ENCODE measurements at places on chromosomes 11 and 22.

DNA sequence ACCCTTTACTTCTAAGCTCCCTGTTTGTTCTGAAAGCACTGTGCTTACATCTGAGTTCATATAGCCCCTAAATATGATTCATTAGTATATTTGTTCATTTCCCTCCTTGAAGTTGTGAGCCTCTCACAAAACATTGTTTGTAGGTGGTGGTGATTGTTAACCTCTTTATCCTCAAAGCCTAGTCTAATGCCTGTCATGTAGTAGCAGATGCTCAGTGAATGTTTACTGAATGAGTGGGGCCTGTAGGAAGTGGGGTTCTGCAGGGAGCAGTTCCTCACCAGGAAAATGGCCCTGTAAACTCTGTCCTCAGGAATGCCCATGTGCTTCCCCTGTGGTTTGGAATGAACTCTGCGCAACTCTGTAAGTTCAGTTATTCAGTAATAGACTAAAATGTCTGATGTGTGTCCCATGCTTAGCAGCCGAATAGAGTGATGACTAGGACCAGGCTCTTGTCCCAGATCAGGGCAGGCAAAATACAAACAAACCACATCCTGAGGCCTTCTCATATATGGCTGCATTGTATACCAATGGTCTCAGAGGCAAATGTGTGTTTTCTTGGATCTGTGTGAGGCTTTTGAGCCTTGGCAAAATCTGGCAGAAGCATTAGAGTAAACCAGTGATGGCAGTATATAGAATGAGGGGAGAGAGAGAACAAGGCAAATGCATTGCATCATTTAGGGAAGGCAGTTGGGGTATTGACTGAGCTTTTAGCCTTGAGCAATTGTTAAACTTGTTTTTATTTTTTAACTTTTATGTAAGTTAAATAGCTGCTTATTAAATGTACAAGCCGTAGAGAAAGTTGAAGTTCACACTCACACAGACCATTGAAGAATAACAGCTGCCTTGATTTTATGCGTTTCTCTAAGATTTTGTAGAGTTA lies 91.4 kb upstream of the BIRC3 start:
- no peak for DNase-seq

- DNase-seq = no peak
Observed at GRCh38 chr22:30557243-30557642, 10.7 kb upstream of the SEC14L6 start.

- DNase-seq = no peak
Observed at GRCh38 chr22:32877196-32877595, 75.7 kb downstream of the TIMP3 start.

DNA sequence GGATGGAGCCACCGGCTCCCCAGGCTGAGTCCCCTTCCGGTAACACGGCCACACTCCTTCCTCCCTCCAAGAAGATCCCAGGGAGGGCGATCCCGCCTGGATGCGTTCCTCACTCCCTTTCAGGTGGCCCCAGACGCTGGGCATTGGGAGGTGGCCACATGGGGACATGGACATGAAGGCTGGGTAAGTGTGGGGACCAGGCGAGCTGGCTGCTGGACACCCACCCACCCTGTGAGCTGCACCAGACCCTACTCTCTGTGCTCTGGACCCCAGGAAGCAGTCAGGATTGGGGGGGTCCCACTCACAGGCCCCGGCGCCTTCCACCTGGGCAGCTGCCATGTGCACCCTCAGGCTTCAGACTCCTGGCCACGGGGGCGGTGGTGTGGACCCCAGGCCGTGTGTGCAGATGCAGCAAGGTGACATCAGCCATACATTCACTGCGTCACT lies 932.8 kb downstream of the BRD1 start:
- DNase-seq = no peak

DNA sequence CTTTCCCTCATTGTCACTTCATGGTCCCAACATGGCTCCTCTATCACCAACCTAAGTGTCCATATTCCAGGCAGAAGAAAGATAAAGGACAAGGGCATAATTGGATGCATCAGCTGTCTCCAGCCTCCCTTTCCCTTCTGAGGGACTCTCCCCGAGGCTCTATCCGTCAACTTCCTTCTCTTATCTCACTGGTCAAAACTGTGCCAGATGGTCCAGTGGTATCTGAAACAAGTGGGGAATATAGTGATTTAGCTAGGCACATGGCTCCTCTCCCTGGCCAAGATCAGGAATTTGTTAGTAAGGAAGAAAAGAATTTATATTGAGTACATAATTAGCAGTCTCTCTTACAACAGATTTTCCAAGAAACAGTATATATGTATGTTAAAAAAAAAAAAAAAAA lies 12.6 kb upstream of the SPON1 start:
- DNase-seq = no peak

DNA sequence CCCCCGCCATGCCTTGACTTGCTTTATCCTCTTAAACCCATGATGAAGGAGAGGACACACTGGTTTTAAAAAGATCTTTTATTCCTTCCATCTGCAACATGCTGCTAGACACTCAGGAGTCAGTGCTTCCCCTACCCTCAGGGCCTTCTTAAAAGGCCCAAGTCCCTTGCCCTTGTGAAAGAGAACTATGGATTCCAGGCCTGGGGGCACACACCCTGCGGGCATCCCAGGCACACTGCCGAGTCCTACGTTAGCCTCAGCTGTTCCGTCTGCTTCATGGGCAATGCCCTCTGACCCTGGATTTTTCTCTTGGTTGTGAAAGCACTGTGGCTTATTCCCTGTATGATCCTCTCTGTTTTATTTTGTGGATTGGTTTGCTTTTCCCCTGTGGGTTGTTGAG lies 35.1 kb upstream of the RAB1B start:
- DNase-seq = no peak

- DNase-seq = peak; percentile 67
Observed at GRCh38 chr22:38881464-38881871, 9.5 kb upstream of the CBX6 start.

DNA sequence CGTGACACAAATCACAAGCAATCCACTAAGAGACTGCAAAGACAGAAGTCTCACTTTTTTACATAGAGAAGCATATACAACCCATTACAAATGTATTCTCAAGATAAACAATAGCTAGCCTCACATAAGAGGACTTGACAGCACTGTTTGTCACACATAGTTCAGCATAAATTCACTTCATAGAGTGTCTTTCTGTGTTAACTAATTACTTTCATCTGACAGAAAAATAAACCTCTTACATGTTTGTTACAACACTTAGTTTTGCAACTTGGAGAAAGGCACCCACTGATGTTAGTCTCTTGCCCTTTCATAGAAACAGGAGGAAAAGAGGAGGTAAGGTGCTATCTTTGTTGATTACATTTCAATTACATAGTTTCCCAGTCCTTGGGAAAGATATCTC lies 2221.9 kb upstream of the RAG2 start:
- DNase-seq = no peak

- DNase-seq = no peak
Observed at GRCh38 chr11:37504921-37505320, 906.9 kb upstream of the RAG2 start.

- DNase-seq = no peak
Observed at GRCh38 chr11:76676636-76677457, 6.3 kb upstream of the LRRC32 start.

GRCh38 chr22:21866833-21867527 lies 465 bp downstream of the MAPK1 start:
- DNase-seq = no peak

DNA sequence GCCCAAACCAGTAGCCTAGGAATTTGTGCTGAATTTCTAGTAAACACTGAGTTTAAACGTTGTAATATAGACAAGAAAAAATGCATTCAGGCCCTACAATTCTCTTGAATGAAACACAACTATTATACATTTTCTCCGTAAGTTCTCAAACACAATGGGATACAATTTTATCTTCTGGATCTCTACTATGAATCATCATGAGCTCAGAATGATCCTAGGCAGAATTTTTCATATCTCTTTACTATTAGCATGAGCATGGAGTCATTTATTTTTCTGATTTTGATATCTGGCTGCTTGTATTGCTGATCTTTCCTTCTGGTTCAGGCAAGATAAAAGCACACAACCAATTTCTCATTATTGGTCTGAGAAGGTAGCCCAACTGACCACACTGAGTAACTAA lies 1123.4 kb upstream of the RAG2 start:
- DNase-seq = no peak

DNA sequence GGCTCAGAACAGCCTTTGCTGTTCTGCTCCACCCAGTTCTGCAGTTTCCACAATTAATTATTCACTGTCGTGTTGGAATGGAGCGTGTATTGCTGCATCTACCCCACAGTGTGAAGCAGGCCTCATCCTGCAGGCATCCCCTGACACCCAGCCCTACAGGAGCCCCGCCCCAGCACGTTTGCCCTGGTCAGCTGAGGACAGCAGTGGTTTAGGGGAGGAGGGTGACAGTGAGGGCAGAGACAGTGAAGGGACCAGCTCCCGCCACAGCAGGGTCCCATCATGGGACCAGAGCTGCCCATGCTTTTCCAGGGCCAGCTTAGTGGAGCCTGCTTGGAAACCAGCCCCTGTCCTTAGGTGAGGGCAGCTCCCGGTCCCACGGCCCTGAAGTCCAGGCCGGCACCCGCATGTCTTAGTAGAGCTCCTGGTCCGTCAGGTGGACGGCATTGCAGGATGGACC lies 273.0 kb downstream of the TBC1D22A start:
- no peak for DNase-seq

DNA sequence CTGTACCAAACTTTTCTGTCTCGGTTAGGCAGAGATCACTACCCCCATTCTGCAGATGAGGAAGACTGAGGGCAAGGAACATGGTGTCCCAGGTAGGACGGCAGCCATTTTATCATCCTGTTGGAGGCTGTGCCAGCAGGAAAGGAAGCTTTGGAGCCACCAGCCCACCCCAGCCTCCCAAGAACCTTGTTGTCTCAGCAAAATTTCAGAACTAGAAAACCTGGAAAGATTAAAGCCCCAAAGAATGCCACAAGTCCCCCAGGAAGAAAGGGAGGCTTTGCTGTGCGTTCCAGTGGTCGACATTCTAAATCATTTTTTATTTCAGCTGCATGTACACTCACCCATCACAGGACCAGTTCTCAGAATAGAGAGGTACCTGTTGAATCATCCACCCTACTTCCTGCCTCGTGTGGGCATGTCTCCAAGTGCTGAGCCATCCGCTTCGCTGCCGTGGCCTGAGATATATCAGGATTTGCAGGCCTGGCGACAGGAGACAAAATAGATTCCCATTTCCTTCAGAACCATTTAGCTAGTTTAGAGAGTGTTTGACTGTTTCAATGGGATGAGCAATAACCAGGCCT lies 13.0 kb upstream of the EIF3D start:
- DNase-seq = no peak

DNA sequence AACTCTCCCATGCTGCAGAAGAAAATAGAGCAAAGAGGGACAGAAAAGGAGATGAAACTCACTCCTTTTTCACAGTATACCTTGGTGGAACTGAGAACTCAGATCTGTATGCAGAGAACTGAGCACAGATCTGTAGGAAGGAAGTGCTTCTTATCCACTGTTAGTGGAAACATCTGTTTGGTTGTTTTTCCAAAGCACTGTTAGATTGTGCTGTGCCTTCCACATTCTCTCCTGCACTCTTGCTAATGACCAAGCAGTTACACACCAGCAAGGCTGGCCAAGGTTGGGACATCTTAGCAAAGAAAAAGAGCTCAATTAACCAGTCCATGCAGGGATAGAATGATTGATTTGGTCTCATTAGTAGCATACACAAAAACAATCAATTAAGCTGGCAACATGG lies 20.1 kb upstream of the SIK2 start:
- no peak for DNase-seq

DNA sequence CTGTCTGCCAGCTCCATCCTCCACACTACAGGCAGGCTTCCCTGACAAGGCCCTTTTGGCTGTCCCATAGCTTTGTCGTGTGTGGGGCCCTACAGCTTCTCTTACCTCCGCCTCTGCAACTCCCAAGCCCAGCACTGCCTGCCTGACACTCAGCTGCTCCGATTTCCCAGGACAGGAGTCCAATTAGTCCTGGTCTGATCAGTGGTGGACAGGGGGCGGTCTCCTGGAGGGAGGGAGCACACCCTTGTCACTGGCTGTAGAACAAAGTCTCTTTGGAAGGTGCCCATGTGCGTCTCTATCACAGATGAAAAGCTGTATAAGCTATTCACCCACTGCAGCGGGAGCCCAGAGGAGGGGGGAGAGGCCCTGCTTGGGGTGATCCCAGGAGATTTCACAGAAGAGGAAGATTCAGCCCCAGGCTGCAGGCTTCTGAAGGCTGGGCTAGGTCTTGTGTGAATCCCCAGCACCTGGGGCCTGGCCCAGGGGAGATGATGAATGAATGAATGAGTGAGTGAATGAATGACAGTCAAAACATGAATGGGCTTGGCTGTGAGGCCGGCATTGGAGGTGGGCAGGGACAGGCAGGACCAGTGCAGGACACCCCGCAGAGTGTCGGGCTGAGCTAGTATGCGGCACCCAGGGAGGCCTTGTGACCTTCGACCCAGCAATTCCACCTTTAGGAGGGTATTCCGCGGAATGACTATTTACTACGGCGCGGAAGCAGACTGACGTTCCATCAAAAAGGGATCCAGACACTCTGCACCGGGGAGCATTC lies 142.4 kb downstream of the CACNA1I start:
- no peak for DNase-seq

GRCh38 chr22:22712092-22712658 lies 67.8 kb downstream of the GGTLC2 start:
- no peak for DNase-seq

DNA sequence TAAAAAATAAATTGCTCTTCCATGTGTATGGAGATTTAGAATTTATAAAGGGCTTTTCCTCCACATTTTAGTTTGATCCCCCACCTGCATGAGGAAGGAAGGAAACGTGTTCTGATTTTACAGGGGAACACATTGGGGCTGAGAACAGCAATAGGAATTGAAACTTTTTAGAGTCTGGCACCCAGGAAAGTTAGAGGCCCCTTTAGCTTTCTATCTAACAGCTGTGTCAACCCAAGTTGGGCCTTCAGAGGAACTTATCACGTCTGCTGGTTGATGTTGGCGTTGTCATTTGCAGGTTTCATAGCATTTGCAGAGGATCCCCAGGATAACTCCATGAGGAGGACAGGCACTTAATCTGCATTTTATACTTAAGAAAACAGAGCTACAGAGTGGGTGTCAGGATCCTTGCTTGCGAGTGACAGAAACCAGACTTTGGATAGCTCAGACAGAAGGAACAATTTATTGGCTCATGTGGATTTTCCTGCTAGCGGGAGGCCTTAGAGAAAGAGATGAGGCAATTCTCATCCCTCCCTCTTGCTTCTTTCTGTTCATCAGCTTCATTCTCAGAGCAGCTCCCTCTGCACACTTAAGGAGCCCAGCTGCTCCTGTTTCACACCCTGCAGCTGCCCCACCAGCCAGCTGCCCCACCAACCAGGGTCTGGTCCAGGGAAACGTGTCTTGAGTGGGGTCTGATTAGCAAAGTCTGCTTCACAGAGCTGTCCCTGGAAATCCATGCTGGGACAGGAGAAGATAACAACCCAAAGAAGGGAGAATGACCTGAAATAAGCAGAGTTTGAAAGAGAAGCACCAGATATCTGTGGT lies 92.5 kb upstream of the OR4B1 start:
- DNase-seq = peak; percentile 27

GRCh38 chr22:24810043-24810749 lies 4.2 kb downstream of the SGSM1 start:
- no peak for DNase-seq

- DNase-seq = peak; percentile 55
Observed at GRCh38 chr22:38783095-38783615, 10.8 kb downstream of the DNAL4 start.

All from MV-4-11 (cell line).